ENCODE measurements at places on chromosomes 16 and 17. TPM values are rescaled to one million over a fixed set of nuclear protein-coding genes. Genes with fewer than 3 reads are reported as not detected.

DNA sequence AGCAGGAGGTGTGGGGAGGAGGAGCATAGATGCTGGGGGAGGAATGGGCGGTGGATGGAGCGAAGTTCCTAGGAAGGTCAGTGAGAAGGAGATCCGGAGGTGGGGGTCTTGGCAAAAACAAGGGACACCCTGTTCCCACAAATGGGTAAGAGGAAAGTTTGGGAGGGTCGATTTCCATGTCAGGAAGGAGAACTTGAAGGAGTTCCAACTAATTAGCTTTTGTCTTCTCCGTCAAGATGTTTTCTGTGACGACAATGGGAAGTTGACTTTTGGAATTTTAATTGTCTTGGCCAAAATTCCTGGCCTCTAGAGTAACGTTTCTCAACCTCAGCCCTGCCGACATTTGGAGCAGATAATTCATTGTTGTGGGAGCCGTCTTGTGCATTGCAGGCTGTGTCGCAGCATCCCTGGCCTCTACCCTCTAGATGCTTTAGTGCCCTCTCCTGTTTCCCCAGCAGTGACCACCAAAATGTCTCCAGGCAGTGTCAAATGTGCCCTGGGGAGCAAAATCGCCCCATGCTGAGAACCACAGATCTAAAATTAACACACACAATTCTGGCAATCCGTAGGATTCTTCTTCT, 97.1 kb downstream of the PITPNC1 start:
- no peak for DNase-seq
- H3K4me3 ChIP-seq: peak overlapping the region; percentile 61
- peaks cover 2% of the 10 kb centered on the region for H3K27me3 ChIP-seq
- H3K4me1 ChIP-seq: peaks cover 72% of the 10 kb centered on the region
- H3K36me3 ChIP-seq: no peaks in the 10 kb centered on the region

DNA sequence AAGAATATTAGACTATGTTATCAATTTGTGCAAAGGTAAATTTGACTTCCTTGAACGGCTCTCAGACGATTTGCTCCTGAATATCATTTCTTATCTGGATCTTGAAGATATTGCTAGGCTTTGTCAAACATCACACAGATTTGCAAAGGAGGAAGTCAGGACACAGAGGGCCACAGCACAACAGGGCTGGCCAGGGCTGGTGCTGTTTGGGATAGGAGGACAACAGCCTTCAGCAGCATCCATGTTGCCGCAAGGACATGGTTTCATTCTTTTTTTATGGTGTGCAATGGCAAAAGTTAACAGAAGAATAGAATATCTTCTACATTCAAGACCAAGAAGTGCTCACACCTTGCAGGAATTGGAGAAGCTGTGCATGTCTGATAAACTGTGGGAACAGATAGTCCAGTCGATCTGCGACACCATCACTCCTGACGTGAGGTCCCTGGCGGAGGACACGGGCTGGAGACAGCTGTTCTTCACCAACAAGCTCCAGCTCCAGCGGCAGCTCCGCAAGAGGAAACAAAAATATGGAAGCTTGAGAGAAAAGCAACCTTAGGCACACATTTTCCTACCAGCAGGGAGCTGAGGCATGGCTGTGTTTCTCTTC, 59.8 kb downstream of the KPNA2 start:
- no peaks in the 10 kb centered on the region for H3K27me3 ChIP-seq
- DNase-seq: no peak
- H3K36me3 ChIP-seq: no peaks in the 10 kb centered on the region
- H3K27ac ChIP-seq: no peak overlapping the region
- H3K4me1 ChIP-seq: peaks cover 2% of the 10 kb centered on the region

- no peak overlapping the region for H3K4me3 ChIP-seq
- H3K36me3 ChIP-seq: peaks cover 4% of the 10 kb centered on the region
- H3K4me1 ChIP-seq: peaks cover 3% of the 10 kb centered on the region
- no peak overlapping the region for H3K27ac ChIP-seq
- peaks cover 20% of the 10 kb centered on the region for H3K27me3 ChIP-seq
These were observed 1.4 kb downstream of the CACNG5 start for GRCh38 chr17:66836063-66837005.

DNA sequence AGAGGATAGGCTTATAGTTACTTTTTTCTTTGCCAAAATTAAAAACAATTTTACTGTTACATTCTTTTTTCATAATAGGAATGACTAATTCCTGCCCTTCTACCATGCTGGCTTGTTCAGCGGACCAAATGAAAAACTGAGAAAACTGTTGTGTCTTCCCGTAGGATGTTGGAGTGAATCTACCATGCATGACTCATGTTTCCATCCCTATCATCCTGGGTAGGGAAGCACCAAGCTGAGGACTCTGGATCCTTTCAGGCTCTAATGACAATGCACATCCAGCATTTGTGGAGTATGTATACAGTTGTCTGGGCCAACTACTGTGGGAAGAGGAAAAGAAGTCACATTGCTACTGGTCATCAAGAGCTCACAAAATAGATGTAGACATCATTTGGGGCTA, 41.1 kb upstream of the DHX8 start:
- no peak overlapping the region for H3K4me3 ChIP-seq
- no peak for DNase-seq
- H3K36me3 ChIP-seq: no peaks in the 10 kb centered on the region
- peaks cover 2% of the 10 kb centered on the region for H3K27me3 ChIP-seq

DNA sequence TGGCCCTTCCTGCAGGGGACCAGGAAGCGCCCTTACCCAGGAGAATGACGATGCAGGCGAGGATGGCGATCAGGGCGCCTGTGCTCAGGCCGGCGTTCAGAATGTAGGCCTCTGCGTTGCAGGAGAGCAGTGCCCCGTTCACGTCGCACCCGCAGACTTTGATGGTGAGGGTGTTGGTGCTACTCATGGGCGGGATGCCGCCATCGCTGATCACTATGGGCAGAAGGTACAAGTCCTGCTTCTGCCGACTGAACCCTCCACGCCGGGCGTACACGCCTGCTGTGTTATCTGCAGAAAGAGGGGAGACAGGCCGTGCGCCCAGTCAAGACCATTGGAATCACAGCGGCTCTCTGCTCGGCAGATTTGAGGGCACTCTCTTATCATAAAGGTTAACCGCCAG, 171.1 kb downstream of the CDH11 start:
- no peak for DNase-seq
- no peaks in the 10 kb centered on the region for H3K4me1 ChIP-seq
- no peak overlapping the region for H3K27ac ChIP-seq
- no peaks in the 10 kb centered on the region for H3K36me3 ChIP-seq
- no peaks in the 10 kb centered on the region for H3K27me3 ChIP-seq

CRHR1 gene
- polyA plus RNA-seq: not detected

KCNG4 gene
- not detected for polyA plus RNA-seq

DNA sequence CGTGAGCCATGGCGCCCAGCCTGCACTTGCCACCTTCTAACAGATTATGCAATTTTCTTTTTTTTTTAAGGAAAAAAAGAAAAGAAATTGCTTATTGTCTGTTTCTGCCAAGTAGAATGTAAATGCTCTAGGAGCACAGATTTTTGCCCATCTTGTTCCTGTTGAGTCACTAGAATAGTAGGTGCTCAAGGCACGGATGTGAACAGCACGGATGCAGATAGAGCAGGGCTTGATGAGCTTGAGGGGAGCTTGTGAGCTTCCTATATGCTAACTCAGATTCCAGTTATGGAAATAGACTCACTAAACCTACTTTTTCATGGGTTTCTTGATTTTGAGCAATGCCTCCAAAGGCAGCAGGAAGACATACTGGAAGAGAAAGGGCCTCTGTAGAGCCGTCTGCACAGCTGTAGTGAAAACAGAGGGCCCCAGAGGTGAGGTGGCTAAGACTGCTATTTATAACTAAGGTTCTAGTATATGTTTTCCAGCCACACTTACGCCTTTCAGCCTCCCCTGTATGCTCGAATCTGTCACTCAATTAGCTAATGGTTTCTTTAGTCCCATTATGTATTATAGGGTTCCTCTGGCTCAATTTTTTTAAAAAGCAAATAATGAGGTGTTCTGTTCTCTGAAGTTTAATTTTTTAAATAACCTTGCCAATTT, 72.8 kb downstream of the WWP2 start:
- no peak overlapping the region for H3K4me3 ChIP-seq
- no peaks in the 10 kb centered on the region for H3K27me3 ChIP-seq
- no peak overlapping the region for H3K27ac ChIP-seq
- no peak for DNase-seq

Data from immature natural killer cell (primary cell).